Fibroblast of skin of left biceps (primary cell): ENCODE measurements at places on chromosomes 5 and 9.

DNA sequence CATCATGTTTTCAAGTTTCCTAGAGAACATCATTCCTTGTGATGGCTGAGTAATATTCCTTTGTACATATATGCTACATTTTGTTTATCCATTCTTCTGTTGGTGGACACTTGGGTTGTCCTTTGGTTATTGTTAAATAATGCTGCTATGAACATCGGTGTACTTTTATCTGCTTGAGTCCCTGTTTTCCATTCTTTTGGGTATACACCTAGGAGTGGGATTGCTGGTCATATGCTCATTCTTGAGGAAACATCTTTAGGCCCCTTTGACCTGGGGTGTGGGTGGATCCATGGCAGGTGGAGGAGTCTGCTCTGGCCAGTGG is 25.3 kb downstream of the GALNT12 start:
- DNase-seq = no peak

DNA sequence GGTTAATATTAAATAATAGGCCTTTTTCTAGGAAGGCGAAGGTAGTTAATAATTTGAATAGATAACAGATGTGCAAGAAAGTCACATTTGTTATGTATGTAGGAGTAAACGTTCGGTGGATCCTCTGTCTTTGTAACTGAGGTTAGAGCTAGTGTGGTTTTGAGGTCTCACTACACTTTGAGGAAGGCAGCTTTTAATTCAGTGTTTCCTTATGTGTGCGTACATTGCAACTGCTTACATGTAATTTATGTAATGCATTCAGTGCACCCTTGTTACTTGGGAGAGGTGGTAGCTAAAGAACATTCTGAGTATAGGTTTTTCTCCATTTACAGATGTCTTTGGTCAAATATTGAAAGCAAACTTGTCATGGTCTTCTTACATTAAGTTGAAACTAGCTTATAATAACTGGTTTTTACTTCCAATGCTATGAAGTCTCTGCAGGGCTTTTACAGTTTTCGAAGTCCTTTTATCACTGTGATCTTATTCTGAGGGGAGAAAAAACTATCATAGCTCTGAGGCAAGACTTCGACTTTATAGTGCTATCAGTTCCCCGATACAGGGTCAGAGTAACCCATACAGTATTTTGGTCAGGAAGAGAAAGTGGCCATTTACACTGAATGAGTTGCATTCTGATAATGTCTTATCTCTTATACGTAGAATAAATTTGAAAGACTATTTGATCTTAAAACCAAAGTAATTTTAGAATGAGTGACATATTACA is 45.7 kb downstream of the TGFBR1 start:
- DNase-seq = no peak

DNA sequence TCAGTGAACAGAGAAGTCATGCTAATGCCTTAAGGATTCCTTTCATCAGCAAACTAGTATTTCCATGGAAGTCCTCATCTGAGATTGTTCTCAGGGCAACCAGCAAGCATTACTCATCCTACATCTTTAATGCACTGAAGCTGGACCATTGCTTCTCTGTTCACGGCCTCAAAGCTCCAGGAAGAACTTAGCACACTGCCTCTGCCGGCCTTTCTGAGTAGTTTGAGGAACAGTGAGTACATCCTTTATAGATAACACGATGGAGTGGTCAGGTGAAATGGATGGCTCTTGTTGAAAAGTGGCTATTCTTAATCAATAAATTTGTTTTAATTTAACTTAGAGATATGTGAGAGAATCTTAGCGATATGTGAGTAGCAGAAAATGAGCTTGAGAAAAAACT is 35.8 kb downstream of the MEGF10 start:
- no peak for DNase-seq

DNA sequence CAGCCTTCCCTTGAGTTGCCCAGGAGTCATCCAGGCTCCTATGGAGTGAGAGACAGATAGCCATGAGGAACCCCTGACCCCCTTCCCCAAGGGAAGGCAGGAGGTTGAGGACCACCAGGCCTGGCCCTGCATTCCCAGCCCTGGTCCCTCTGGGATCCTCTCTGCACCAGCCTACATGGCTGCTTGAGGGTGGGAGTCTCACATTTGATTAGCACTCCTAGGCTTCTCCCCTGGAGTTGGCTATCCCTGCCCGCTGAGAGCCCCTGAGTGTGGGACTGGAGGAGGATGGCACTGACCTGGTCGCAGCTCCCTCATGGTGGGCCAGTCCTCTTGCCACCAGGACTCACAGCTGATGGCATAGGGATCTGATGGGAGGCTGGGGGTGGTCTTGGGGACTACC is 46.7 kb downstream of the SAR1B start:
- no peak for DNase-seq

GRCh38 chr5:99061299-99061698 is 132.5 kb upstream of the CHD1 start:
- no peak for DNase-seq

DNA sequence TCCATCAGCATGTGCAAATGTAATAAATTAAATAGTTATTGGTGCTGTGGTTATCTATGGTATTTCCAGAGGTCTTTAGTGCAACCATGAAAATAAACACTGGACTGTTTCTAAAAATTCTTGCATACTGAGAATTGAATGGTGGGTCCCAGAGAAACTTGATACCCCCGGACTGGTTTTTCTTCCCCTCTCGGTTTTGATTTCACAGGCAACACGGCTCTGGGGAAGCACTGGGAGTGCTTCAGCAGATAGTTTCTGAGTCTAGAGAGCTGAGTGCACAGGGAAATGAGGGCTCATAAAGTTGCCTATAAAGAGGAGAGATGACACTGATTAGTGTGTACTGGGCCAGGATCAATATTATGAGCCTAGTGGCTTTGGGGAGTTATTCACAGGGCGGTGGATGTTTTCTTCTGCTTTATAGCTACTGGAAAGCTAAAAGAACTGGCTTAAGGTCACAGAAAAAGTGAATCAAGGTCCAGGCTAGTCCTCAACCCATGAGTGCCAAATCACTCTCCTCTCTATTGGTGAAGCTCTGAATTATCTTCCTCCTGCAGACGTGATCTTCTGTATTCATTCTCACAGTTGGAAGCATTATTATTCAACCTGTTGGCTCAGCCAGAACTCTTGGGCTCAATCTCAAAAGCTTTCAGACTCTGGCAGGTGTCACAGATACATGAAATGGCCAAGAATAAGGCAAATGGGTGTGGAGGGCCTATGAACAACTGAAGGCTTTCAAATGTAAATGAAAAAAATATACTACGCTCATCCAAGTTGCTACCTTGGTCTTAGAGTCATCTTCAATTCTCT is 170.2 kb upstream of the HMHB1 start:
- peak; percentile 63 for DNase-seq

GRCh38 chr5:132813599-132814502 is 749 bp downstream of the SOWAHA start:
- no peak for DNase-seq

GRCh38 chr5:17249029-17249634 is 31.7 kb downstream of the BASP1 start:
- peak; percentile 94 for DNase-seq

GRCh38 chr5:109102096-109102690 is 307.6 kb downstream of the PJA2 start:
- DNase-seq = no peak

DNA sequence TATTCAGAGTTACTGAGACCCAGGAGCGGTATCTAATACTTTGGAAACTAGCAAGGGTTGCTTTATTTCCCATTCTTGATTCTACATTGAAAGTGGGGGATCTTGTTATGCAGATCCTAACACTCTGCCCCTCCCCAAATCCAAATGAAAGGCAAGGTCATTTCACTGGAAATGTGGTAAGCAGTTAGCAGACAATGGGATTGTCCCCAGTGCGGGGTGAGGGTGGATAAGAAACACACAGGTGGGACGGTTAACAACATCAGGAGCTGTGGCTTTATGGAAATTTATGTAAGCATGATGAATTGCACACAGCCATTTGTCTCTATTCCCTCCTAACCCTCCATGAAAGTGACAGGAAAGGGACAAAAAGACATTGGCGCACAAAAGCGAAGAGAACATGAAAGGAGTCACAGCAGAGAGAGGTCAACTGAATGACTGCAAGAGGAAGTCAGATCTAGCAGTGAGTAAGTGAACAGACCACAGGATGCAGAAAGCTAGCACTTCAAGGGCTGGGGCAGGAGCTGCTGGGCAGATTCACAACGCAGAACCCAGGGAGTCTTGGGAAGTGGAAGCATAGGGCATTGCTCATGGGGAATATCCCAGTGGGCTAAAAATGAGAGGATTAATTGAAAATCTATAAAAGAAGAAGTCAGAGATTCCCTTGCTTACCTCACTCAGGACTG is 184.4 kb downstream of the HSD17B3 start:
- DNase-seq = no peak

- no peak for DNase-seq
These were observed 2.8 kb downstream of the TUBB4B start for GRCh38 chr9:137243626-137244485.

DNA sequence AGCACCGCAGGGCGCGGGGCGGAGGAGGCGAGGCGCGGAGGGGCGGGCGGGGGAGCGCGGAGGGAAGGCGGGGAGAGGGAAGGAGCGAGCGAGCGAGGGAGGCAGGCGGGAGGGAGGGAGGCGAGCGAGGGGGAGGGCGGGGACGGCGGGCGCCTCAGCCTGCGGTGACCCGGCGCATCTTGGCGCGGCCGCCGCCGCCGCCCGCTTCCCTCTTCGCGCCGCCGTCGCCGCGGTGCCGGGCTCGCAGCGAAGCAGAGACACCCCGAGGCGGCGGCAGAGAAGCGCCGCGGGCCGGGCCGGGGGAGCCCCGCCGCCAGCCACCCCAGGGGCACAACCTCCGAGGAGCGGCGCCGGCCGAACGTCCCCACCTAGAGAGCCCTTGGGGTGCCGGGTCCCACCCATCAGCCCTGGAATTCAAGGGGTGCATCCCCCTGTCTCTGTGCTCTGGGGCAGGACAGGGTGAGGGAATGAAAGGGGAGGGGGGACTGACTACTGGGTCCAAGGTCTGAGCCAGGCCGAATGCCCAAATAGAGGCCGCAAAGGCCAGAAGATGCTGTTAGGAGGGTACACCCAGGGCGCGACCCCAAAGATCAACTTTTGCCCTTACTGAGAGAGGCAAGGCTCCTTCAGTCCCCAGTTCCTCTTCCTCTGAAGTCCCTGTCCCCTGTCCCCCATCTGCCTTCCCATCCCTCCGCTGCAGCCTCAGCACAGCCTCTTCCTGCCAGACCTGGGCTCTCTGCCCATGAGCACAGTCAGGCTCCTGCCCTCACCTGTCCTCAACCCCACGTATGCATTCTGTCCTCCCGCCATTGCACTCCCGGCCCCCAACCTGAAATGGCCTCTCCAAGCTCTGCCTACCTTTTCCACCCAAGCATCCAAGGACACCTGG is at the start of gene ADAMTS2:
TSS of gene ADAMTS2 (minus strand) at position 29 of the 889 bp plus-strand sequence. CDS start 133 bp downstream, outside the sequence.
- peak; percentile 21 for DNase-seq

DNA sequence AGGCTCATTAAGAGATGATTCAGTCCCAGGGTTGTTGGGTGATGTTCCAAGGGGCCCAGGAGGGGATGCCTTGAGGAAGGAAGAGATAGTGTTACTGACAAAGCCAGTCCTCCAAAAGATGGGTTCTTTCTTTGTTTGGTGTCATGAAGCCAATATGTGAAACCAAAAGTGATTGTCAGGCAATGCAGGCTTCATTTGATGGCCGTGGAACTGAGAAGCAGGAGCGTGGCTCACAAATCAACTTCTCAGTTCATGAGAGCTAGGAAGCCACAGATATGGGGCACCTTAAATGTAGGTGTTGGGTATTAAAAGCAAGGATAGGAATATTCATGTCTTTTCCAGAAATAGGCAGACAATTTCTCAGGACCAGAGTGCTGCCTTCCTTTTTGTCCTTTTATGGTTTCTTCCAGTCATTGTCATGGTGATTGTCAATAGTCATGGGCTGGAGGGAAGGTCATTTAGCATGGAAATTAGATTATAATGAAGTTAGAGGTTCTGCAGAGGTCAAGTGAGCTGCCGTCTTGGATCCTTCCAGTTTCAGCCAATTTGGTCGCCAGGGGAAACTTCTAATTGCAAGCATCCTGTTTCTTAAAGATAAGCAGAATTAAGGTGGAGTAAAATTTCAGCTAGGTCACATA is 393.0 kb downstream of the NTRK2 start:
- no peak for DNase-seq

DNA sequence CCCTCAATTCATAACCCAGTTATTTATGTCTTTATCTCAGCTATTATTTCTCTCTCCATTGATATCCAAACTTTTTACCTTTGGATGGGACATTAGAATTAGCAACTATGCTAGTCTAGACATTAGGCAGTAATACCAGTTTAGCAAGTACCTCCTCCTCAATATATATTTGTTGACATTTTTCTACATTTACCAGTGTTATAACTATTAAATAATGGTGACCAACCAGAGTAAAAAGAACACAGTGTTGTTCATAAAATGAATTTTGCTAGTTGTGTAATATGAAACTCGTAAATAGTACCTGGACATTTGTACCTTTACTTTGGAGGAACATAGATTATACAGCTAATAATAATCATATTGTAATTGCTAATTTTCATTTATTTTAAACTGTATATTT is 554.6 kb upstream of the CDH6 start:
- DNase-seq = no peak

DNA sequence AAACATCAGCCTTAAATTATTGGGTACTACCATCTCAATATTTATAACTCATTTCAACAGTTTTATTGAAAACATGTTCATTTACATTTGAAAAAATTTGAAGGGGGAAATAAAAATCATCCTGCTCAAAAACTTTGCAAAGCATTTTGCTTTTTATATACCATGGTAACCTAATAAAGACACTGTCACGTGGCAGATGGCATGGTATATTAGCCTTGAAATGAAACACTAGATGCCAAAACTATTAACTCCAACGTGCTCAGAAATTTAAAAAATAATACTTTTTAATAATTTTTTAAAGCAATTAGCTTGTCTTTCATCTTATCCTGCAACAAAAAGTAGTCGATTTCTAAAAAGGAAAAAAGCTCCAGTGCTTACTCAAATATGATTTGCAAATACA is 88.6 kb upstream of the NFIB start:
- no peak for DNase-seq

DNA sequence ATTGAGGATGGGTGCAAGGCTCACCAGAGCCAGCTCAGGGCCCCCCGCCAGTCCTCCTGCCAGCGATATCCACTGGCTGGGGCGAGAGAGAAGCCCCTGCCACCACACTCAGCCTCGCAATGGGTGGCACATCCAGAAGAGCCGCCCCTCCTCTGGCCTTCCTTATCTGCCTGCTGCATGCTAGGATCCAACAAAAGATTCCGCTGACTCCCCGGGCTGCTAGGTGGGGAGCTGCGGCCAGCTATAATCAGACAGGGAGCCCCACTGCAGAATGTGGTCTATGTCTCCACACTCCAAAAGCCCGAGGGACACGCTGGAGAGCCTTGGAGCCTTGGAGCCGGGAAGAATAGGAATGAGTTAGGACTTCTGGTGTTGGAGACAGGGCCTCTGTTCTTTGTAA is 32.8 kb downstream of the COL23A1 start:
- no peak for DNase-seq

GRCh38 chr9:31629292-31629691 is 755.2 kb upstream of the ACO1 start:
- DNase-seq = no peak

GRCh38 chr9:118701985-118702384 is 667.2 kb downstream of the BRINP1 start:
- DNase-seq = no peak

DNA sequence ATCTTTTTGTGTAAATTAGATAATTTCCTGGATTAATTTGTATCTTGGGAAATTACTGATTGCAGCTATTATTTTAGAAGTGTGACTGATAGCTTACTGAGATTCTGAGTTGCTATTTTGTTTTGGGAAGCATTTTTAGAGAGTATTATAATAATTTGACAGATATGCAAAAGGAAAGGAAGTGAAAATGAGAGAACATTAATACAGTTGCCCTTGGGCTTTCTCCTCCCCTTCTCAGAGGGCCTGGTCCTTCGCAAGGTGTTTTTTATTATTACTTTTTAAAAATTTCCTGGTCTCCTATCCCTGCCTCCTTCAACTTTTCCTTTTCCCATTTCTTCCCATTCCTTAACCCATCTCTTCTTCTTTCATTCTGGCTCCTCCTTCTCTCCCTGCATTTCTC is 32.6 kb downstream of the UBAP1 start:
- DNase-seq = no peak
